Stimulated activated CD4-positive, alpha-beta T cell treated with anti-CD3 and anti-CD28 coated beads, Interleukin-1b, Interleukin-23, amount 100 ng/mL, for 24 hours (primary cell): ENCODE measurements at places on chromosomes 5 and 9.

GRCh38 chr5:159797261-159797970, 118.9 kb upstream of the ADRA1B start:
- DNase-seq = no peak

GRCh38 chr5:92435781-92436180, 1052.7 kb upstream of the ARRDC3 start:
- no peak for DNase-seq

- DNase-seq = no peak
These were observed 87.3 kb downstream of the GAS1 start for GRCh38 chr9:86860006-86860405.

DNA sequence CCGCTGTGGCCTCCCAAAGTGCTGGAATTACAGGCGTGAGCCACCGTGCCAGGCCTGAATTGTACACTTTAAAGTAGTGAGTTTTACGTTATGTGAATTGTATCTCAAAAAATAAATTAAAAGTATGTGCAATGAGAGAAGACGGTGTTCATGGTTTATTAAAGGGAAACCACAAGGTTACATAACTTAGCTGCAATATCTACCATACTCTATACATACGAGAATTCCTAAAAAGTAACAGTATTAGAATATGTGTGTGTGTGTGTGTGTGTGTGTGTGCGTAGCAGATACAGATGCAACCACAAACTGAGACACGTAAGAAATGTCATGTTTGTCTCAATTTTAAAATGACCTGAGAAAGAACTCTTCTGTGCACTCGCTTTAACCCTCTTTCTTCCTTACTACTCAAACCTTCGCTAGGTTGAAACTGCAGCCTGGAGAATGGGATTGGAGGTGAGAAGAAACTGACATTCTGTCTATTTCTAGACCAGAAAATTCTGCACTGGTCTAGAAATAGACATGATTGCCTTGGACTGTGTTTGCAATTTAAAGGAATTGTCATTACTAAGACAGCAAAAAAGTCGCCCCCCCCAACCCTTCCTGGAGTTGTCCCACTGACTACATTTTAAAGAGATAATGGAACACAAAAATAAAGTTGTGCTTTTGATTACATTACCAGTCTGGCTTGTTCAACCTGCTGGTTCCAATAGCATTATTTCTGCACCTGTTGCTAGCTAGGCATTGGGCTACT, 167.0 kb downstream of the RGS3 start:
- no peak for DNase-seq

DNA sequence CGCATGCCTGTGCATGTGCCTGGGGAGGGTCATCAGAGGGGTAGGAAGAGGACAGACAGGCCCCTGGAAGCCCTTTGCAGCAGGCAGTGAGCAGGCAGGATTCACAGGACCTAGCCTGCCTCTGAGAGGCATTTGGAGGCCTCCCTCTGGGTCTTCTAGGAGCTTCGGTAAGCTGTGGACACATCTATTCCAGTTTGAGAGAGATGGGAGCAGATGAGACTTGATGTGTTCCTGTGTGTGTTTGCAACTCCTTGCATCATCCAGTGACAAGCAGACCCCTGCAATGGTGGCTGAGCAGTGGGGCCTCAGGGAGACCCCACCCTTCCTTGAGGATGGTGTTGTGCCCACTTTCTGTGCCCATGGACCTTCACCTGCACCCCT, 64.0 kb downstream of the GADD45G start:
- DNase-seq = no peak

GRCh38 chr5:132467287-132467984, 23.1 kb downstream of the IRF1 start:
- DNase-seq = no peak

GRCh38 chr5:164497311-164498064, 992.1 kb downstream of the MAT2B start:
- DNase-seq = no peak

DNA sequence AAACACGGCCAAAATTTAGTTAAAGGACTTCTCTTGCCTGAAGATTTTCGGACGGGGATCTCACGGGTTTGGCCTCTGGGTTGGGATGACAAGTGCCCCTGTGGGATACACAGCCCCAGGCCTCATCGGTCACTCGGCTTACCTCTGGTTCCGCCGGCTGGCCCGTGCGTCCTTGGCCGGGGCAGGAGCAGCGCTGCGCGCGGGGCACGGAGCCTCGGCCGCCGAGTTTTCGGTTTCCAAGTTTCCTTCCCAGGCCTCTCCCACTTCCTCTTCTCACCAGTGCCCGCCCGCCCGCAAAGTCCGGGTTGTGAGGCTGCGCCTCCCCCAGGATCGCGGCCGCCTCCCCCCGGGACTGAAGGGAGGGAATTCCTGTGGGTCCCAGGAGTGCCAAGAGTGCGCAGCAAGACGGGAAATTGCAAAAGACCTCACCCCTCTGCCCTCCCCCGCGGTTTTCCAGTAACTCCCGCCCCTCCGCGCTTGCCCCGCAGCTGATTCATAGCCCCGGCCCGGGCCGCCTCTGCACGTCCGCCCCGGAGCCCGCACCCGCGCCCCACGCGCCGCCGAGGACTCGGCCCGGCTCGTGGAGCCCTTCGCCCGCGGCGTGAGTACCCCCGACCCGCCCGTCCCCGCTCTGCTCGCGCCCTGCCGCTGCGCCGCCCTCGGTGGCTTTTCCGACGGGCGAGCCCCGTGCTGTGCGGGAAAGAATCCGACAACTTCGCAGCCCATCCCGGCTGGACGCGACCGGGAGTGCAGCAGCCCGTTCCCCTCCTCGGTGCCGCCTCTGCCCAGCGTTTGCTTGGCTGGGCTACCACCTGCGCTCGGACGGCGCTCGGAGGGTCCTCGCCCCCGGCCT, at the start of gene OSMR:
Gene OSMR, plus strand, starts transcription at position 487 of the 853 bp plus-strand sequence. CDS start 23,033 bp downstream, outside the sequence.
- no peak for DNase-seq

GRCh38 chr9:134422301-134423090, 96.2 kb downstream of the RXRA start:
- DNase-seq = no peak

DNA sequence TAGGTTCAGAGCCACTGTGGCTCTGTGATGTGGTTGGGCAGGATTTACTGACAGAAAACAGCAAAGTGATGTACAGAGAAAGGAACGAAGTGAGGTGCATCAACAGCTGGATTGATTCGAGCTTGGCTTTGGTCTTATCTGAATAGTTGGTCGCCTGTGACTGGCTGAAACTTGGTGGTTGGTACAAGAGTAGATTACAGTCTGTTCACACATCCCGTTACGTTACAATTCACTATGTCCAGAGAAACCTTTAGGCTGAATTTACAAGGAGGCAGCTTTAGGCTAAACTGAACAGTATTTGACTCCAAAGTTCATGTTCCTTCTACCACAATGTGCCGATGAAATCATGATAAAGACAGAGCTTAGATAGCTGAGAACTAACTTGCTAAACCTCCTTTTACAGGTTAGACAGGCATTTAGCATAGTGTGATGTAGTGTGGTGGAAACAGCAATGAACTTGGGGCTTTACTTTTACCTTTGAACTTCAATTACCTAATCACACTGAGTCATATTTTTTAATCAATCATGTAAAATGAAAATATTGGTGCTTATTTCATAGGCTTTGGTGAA, 210.2 kb upstream of the PUM3 start:
- DNase-seq = no peak

- DNase-seq = peak; percentile 5
These were observed 260.3 kb upstream of the ADAMTS16 start for GRCh38 chr5:4879693-4880303.

GRCh38 chr5:73921741-73922140, 295.7 kb downstream of the ARHGEF28 start:
- no peak for DNase-seq

- DNase-seq = no peak
These were observed 186.0 kb downstream of the PAX5 start for GRCh38 chr9:36847781-36848673.

- DNase-seq = peak; percentile 30
These were observed 644 bp downstream of the BRD3 start for GRCh38 chr9:134066913-134067851.

- peak; percentile 53 for DNase-seq
These were observed 54.7 kb upstream of the SUSD3 start for GRCh38 chr9:93003552-93004407.

- DNase-seq = no peak
These were observed 61.2 kb downstream of the ELL2 start for GRCh38 chr5:95900383-95900958.

- DNase-seq = no peak
These were observed 1891.7 kb upstream of the WWC1 start for GRCh38 chr5:166399781-166400180.

- no peak for DNase-seq
These were observed 72.7 kb upstream of the IFNE start for GRCh38 chr9:21554813-21555212.

GRCh38 chr5:135456238-135457099, 4.3 kb upstream of the TIFAB start:
- no peak for DNase-seq

DNA sequence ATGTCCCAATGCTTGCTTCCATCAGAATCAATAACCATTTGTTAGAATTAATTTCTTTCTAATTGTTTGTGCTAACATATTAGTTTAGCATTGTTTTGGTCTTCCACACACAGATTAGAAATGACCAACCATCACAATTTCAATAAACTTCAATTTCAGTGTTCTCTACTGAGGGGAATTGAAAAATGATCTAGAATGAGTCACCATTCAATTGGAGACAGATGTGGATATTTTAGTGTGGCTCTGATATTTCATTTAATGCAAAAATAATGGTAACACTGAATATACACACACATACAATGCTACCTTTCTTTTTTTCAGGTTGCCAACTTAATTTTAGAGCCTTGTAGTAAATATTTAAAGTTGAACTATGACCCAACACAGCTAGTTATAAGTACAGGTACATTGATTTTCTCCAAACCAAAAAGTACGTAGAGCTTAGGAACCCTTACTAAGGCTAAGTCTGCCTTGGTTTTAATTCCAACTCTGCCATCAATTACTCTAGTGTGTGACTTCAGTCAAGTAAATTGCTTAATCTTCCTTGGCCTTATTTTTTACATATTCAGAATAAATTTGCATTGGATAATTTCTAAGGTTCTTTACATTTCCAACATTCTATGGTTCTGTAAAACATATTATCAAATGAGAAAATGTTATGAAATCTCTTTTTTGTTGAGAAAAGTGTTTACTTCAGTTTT, 143.9 kb downstream of the DMRTA1 start:
- DNase-seq = no peak

DNA sequence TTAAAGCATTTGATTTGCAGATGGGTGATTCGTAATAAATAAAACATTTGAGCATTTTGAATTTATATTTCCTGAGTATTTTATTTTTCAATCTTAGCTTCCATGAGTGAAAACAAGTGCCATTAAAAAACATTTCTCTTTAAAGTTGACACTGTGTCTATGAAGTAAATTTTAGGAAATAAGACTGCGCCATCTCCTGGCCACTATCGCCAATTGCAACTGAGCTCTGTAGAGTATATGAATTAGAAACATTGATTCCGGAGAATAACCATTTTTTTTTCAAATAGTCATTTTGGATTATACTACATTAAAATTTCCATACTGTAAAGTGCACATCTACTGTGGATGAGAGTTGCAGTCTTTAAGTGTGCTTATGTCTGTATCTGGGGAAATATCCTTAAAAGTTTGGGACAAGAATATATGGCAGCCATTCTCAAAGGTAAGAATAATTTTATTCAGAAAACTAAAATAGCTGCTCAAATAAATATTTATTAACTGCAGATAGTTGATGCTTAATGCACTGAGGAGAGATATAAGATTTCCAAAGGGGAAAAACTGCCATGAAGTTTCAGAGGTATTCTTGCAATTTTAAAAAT, 5.9 kb downstream of the DMRTA1 start:
- peak; percentile 35 for DNase-seq

- no peak for DNase-seq
These were observed 12.3 kb downstream of the SUSD1 start for GRCh38 chr9:112162621-112163413.

DNA sequence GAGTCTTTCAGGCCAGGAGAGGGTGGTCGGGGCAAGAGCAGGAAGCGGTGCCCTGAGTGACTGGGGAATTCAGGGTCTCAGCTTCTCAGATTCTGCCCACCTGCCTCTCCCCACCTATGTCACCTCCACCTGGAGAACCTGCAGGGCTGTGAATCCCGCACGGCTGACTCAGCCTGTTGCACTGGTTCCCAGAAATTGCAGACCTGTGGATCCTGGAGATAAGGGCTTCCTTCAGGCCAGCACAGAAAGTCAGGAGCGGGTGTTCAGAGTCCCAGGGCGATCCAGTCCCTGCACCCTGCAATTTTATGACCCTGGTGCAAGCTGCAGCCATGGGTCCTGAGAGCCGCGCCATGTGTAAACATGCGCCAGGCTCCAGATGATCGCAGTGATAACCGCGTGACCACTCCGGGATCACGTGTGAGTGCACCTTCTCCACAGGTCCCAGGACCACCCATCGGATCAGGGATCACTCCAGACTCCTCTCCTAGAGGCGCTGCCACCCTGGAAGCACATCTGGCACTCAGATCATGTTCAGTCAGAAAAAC, 17.8 kb downstream of the IRX4 start:
- DNase-seq = no peak

GRCh38 chr5:67648201-67648671, 451.6 kb upstream of the CD180 start:
- DNase-seq = no peak

- DNase-seq = no peak
These were observed 23.7 kb downstream of the G3BP1 start for GRCh38 chr5:151795426-151795825.

GRCh38 chr5:60585618-60586017, 114.3 kb downstream of the DEPDC1B start:
- no peak for DNase-seq

DNA sequence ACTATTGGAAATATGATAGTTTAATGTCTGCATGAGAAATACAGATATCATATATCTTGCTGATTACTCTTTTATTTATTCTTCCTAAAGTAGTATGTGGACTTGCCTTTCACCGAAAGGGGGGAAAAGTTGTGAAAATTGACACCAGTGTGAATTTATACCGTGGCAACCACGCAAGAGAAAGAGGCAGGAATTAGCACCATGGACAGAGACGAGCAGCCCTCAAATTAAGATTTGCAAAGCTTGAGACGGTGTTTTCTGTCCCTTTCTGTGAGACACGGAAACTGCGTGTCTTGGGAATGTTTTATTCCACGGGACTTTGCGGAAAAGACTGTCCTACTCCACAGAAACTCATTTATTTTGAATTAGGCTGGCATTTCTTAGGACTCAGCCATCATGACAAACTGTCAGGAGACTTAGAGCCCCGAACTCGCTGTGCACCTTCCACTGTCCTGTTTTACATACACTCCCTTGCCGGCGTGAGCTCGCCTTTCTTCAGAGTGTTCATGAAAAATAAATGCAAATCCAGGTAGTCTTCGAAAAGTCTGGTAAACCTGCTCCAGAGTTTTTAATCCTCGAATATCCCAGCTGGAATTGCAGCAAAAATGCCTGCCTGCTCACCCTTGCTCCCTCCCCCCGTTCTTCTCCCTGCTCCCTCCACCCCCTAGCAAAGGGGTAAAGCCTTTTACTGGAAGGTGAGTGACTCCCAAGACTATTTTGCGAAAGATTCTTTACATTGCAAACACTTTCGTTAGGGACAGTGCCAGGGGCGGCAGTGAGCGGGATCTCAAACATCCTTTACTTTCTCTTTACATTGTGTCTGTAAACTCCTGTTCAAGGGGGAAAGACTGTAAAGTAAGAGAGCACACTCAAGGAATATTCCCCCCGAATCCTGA, 3.8 kb upstream of the ELAVL2 start:
- no peak for DNase-seq
